ENCODE measurements at places on chromosomes 7 and 10.

GRCh38 chr10:131549116-131549515, 237.6 kb upstream of the TCERG1L start:
- DNase-seq = no peak

GRCh38 chr7:152615031-152615741, 60.8 kb downstream of the XRCC2 start:
- DNase-seq = no peak

DNA sequence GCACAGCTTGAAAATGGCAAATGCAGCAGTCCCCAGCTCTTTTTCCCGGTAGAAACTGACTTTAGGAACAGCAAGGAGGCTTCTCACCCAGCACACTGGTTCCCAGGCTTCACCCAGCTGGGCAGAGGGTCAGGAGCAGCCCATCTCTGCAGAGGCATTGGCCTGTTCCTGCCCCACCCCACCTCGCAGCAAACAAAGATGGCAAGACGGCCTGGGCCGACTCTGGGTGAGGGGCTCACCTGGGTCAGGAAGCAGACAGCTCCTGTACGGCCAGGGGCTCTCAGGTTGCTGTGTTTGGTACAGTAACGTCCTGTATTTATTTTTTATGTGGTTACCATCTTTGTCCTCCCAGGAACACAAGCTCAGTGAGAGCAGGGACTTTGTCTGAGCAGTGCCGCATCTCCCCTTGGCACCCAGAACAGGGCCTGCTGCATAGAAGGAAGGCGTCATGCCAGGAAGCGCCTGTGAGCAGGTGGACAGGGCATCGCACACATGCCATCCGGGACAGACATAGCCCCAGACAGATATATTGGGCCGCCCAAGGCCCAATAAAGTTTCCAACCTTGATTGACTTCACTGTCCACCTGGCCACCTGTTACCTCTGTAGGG, 585.0 kb upstream of the FOXK1 start:
- DNase-seq = no peak

GRCh38 chr7:141378405-141378804, 172.8 kb upstream of the AGK start:
- DNase-seq = no peak

DNA sequence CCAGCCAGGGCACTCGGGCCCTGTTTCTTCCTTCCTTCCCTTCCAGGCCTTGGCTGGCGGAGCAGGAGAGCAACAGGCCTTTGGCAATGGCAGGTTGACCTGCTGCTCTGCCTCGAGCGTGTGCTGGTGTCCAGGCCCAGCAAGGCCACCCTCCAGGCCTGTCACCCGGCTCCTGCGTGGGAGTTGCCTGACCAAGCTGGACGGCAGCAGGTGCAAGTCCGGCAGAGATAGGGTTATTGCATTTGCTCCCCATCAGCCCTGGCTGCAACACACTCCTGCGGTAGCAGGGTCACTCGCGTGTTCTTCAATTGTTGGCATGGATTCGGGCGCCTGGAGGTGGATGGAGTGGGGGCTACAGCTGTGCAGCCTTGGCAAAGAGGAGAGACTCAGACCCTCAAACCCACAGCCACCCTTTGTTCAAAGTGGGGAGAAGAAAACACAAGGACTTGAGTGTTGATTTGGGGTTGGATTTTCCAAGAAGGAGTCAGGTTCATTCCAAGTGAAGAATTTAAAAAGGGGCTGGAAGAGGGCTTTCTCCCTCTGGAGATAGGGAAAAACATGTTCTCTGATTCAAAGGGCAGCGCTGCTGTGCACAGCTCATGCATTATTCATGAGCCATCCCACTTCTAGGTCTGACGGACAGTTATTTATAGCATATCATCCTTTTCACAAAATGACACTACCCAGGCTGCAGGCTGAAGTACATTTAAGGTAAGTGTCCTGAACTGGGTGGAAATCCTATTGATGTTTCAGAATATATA, 64.2 kb upstream of the PITRM1 start:
- DNase-seq = no peak

DNA sequence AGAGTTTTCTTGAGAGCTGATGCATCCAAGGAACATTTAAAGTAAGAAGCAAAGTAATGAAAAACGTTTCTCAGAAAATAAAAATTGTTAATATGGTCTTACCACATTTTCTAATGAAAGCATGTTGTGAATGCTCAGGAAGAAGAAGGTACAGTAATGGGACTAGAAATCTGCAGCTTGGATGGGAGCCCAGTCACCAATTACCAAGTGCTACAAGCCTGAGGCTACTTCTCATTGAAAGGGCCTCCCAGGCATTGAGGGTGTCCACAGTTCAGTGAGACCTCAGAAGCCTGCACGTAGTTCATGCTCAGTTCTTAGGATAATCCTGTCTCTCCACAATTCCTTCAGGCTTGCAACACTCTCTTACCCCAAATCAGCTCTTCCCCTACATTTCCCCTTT, 17.6 kb downstream of the PTN start:
- no peak for DNase-seq

DNA sequence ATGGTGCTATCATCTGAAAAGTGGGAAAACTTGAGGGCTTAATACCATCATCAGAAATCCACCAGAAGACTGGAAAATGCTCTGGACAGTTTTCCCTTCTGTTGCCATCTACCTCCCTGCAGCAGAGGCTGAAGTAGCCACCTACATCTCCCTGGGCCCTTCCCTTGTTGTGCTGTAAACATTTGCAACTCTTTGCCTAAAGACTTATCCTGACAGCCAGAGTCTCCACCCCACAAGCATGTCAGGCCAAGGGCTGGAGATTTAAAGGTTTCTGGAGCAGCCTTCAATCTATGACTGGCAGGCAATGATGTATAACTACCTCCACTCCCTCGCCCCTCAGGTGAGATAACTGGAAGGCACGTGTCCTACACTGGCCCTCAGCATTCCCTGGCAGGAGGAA, 29.7 kb upstream of the INMT start:
- no peak for DNase-seq

All from CD4-positive, alpha-beta memory T cell (primary cell).